ENCODE measurements at places on chromosomes 4 and X. TPM values are rescaled to one million over a fixed set of nuclear protein-coding genes. Genes with fewer than 3 reads are reported as not detected.

Gene CXCR3
- not detected for total RNA-seq

Gene CTAG1A
- not detected for total RNA-seq

Gene MGARP
- not detected for total RNA-seq

Gene EMCN
- total RNA-seq = 26.0 TPM

GRCh38 chrX:11364835-11365234 is 71.6 kb downstream of the AMELX start:
- DNase-seq = no peak

DNA sequence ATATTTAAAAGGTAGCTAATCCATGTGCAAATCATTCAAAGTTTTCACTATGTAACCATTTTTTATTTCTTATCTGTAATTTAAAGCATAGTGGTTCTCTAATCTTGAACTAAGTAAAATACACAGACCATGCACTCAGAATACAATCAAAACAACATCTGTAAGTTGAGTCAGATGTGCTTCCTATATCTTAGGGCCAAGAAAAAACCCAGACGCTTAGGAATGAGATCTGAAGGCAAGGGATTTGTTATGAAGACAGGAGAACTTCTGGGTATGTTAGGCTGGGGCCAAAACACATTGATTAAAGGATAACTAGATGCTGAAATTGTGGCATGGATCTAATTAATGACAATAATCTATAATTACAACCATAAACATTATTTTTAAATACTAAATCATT is 120.3 kb downstream of the PDE5A start:
- DNase-seq = no peak

DNA sequence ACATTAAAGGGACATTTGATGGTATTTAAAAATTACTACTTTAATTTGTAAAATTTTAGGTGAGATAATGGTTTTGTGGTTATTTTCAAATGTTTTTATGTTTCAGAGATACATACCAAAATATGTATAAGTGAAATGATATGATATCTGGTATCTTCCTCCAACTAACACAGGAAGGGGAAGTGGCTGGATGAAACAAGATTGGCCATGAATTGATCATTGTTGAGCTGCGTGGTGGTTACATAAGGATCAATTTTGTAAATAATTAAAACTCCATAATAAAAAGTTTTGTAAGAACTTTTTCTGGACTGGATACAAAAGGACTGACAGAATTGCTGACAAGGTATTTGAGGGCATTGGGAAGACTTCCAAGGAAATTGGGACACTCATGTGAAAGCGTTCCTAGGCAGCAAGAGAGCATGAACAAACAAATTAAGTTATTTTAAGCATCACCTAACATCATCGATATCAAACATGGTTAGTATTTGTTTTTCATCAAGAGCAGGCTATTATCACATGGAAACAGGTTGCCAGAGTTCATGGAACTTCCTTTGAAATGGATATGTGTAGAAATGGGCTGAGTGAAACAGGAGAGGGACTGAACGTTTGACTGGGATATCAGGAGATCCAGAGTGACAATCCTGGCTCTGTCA is 4.4 kb upstream of the PGM2 start:
- DNase-seq = no peak

GRCh38 chr4:74368596-74368995 is 3.7 kb downstream of the EREG start:
- no peak for DNase-seq

DNA sequence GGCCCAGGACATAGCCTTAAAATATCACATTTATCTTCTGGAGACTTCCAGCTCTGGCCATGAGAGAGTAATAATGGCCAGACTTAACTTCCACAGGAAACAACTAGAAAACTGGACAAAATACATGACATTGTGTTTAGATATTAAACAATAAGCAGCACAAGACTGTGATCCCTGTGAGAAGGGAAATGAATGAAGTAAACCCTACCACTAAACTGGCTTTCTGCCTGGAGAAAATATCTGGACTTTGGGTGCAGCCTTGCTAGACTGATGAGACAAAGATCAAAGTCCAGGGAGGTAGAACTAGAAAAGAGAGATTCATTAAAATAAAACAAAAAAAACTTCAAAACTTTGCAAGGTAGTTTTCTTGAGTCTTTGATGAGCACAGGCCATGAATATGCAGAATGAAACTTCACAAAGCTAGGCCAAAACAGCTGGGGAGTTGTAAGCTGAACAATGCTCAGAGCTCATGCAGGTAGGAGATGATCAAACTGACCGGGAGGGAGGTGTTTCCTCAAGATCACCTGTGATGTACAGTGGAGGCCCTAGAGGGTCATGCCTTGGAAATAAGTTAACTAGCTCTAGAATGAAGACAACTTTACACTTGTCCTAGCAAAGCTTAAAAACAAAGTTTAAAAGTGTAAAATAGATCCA is 147.0 kb upstream of the SH3RF1 start:
- DNase-seq = no peak

DNA sequence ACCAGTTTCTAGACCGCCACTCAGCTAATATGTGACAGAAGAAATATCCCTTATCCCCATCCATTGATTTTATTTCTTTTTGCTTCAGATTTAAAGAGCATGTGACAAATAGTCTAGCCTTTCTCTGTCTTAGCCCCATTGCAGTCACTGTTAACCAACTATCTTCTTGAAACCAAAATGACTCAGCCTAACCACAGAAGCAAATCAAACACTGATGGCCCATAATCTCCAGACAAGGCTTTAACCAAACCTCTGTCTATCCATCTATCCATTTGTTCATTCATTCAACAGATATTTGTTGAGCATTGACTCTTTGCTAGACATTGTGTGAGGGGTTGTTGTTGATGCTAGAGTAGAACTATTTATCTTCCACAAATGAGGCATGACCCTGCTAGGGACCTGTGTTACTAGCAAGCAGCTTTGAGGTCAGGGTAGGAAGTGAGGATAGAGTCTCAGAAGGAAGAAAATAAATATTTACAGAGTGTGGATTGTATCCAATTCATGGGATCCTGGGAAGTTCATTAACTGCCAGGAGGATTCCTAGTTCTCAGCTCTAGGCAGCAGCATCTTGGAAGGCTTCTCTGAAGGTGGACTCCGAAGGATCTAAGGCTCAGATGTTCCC is 22.5 kb downstream of the HNRNPH2 start:
- DNase-seq = no peak
